HepG2 (cell line): ENCODE measurements at places on chromosomes 12 and 14.

GRCh38 chr14:102949062-102949800 is 26.8 kb downstream of the AMN start:
- DNase-seq: no peak

- no peak for DNase-seq
Observed at GRCh38 chr12:57160040-57160439, 12.6 kb upstream of the LRP1-AS start.

GRCh38 chr14:67257906-67258305 is 16.7 kb downstream of the PALS1 start:
- DNase-seq: no peak

DNA sequence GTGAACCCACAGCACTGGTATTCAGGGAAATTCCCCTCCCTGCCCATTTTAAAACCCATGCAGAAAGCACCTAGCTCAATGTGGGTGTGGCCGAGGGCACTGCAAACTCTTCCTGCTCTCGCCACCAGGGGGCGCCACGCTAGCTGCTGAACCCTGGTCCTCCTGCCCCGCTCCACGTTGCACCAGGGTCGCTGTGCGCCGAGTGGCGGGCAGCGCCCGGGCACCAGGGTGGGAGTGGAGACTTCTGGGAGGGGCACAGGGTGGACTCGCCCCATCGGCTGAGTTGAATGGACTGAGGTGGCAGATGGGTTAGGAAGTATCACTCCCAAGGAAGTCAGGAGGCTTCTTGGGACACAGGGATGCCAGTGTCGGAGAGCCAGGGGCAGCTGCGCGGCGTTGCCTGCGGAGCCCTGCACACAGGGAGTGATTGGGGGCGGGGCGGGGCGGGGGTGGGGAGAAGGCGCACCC is 48.1 kb upstream of the BCL11B start:
- peak; percentile 29 for DNase-seq

- DNase-seq: no peak
Observed at GRCh38 chr12:52771088-52771487, 6.1 kb downstream of the KRT76 start.

- DNase-seq: no peak
Observed at GRCh38 chr12:93183940-93184671, 193.6 kb upstream of the NUDT4 start.

DNA sequence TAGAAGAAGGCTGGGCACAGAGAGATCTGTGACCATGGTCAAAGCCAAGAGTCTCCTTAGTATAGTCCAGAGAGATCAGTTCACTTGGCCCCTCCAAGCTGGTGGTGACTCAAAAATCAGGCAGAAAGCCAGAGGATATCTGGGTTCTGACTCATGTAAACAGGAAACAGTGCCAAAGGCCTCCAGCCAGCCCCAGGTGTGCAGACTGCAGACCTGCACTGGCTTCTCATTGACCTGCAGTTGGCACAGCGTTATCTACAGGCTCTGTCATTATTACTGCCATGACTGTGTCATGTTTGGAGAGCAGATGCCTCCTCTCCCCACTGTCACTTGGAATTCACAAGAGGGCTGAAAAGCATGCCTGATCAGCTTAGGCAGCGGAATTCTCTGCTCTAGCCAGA is 295.7 kb upstream of the PRKD1 start:
- peak; percentile 71 for DNase-seq

- no peak for DNase-seq
Observed at GRCh38 chr14:94970941-94971730, 186.2 kb downstream of the DICER1 start.

GRCh38 chr14:103634156-103634555 is 5.1 kb downstream of the KLC1 start:
- DNase-seq: no peak

DNA sequence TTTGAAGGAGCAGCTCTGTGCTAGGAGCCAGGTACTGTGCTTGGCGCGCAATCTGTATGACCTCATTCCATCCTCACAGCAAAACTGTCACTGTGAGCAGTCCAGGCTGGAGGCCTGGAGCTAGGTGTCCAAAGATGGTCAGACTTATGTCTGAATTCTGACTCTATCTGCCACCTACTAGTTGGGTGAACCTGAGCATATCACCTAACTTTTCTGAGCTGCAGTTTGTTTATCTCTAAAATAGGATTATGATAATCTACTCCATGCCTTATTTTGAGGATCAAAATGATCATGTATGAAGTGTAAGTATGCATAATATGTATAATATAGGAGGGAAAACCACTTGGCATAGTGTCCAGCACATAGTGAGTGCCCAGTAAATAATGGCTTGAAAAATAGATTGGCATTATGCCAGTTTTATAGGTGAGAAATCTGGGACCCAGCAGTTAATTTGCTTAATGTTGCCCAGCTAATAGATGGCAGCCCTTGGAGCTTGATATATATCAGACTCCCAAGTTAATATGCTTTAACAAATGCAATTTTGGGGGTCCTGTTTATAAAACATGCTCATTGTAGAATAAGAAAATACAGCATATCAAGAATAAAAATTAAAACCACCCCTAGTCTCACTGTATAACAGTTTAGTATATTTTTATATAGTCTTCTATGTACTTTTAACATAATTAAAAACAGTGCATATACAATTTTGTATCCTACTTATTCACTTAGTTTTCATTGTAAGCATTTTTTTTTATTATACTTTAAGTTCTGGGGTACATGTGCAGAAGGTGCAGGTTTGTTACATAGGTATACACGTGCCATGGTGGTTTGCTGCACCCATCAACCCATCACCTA is 4.5 kb upstream of the JPH4 start:
- peak; percentile 80 for DNase-seq

DNA sequence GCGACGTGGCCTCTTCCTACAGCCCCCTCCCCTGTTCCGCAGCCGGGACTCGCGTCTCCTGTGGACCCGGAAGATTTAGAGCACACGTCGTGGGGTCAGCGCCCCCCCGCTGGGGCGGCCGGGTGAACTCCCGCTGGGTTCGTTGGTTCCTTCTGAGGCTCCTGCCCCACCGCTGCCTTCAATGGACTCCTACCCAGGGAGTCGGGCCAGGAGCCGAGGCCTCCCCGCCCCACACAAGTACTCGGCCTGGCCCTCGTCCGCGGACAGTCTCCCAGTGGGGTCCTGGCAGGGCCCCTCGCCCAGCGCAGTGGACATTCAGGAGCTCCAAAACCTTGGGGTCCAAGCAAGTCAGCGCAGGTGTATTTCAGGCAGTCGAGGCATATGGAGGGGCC is 1.2 kb downstream of the MMP17 start:
- DNase-seq: no peak

DNA sequence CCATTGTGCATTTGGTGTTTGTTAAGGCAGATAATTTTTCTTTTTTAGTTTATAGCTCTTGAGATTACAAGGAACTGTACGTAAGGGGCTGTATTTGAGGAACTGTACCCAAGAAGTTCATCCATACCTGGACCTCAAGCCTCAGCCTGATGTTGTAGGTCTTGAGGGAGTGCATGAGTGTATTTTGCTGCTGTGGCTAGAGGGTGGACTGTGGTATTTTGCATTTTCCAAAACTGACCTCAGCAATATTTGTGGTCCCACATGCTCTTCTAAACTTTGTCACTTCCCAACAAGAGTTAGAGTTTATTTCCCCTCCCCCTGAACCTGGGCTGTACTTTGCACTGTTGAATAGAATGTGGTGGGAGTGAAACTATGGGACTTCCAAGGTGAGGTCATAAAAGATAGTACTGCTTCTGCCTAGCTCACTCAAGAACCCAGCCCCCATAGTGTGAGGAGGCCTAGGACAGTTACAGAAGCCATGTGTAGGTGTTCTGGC is 42.2 kb upstream of the FBXO33 start:
- DNase-seq: peak; percentile 87

DNA sequence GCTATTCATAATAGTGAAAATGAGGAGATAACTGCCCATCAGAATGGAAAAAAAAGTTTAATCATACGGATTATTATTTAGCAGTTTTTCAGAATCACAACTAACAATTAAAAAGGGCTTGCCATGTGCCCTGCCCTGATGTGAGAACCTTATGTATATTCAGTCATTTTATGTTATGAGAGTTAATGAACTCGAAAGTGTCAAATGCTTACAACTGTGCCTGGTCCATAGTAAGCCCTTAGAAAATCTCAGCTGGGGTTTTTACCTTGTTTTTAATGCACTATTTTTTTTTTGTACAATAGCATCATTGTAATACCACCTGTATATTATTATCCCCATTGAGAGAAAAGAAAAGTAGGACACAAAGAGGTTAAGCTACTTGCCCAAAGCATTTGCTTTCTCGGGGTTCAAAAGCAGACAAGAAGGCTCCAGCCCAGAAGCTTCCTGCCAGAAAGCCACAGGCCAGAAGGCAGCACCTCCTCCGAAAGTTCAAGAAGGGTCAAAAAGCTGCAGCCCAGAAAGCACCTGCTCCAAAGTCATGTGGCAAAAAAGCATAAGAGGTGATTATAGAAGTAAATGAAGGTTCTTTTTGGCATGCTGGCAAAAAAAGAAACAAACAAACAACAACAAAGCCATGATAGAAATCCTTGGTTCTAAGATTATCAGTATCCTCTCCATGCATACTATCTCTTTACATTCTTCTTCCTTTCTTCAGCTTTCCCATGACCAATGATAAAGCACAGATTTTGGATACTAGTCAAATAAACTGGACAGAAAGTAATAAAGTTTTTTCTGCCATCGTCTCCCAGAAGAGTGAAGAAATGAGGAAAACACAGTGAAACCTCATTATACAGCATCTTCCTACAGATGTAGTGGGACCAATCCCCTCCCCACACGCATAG is 59.1 kb upstream of the NAP1L1 start:
- no peak for DNase-seq

GRCh38 chr12:109592195-109592904 is 18.8 kb downstream of the MVK start:
- no peak for DNase-seq

DNA sequence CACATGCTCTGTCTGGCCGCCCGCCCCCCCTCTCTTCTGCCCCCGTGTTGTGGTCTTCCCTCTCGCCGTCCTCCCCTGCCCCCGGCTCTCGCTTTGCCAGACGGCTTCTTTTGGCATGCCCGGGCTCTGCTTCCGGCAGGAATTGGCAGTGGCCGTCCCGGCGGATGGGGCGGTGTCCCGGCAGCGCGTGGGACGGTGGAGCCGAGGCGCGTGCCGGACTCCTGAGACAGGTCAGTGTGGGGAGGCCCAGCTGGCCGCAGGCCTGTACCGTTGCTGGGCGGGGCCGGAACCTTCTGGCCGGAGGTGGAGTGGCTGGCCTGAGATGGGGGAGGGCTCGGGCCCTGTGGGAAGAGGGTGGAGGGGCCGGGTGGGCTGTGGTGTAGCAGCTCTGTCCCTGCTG is 17.1 kb downstream of the KIF26A start:
- DNase-seq: no peak

DNA sequence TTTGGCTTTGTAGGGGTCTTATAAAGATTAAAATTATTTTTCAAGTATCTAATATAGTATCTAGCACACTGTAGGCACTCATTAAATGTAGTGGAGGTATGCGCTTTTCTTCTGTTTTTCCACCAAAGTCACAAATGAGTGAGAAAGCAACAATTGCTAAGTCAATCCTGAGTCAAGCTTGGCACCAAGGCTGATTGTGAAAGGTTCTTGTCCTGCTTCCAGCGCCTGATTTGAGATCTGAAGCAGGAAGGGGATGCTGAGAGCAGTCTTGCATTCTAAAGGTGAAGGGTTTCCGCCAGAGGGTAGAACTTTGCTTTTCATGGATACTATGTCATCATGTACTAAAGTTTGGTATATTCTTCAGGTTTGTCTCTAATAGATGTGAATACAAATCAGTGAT is 64.9 kb upstream of the DAAM1 start:
- DNase-seq: no peak
